ENCODE measurements at places on chromosomes 2 and 18.
A peak's percentile ranks its signal among the peaks of the same experiment; 100 is the strongest.

- peak; percentile 37 for DNase-seq
These were observed 745 bp downstream of the MSH2 start for GRCh38 chr2:47403609-47404193.

DNA sequence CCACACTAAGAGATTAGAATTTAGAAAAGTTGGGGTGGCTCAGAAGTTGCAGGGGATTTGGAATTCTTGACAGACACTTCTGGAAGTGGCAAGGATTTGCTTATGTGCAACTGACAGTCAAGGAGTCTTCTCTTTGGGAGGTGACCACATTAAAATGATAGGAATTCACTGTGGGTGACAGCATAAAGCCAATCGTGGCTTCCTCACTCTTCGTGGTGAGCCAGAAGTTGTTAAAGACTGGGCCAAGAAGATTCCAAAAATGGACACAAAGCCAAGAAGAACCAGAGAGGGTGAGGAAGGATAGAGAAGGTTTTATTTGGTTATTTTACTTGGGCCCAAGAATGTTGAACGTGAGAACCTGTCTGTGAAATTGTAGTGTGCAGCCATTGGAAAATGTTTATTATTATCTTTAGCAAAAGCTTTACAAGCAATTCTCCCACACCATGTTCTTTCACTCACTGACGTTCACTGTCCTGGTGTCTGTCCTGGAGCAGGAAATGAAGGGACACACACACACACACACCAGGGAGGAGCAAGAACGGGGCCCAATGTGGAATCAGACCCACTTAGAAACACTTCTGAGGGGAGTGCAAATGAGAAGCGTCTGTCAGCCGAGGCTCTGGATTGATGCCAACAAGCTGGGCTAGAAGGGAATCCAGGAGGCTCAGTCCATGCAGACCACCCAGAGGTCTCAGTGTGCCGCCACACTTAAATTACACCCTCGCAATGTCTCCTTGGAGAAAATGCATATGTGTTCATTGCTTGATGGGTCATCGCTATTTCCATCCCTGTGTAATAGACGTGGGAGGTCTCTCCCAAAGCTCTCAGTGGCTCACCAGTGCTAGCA is 37.2 kb downstream of the STEAP3 start:
- DNase-seq, result no peak

DNA sequence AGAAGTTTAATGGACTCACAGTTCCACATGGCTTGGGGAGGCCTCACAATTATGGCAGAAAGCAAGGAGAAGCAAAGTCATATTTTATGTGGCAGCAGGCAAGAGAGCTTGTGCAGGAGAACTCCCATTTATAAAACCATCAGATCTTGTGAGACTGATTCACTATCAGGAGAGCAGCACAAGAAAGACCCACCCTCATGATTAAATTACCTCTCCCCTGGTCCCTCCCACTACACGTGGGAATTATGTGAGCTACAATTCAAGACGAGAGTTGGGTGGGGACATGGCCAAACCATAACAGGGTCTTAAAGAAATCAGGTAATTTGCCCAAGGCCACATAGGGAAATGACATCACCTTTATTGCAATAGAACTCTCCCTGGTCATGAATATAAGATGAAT is 1073.3 kb upstream of the ACVR2A start:
- DNase-seq, result no peak

DNA sequence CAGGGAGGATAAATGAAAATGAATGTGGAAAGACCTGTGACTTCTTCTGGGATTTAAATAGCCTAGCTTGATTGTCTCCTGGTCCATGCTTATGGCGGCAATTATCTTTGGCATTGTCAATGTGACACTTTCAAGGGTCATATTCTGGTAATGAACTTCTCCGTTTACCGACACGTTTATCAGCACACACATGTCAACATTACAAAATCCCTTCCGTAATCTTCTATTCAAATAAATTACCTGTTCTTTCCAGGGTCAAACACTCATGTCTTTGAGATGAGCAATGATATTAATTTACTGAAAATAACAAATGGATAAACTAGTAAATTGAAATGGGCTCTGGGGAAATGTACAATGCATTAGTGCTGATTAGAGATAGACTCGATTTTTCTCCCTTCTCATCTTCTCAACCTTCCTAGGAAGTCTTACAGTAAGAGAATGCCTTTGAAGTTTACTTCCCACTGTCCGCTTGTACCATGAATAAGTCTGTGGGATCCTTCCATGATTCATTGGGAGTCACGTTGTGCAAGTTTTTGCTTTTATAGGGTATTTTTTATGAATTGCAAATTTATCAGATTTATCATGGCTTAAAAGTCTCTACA is 646.3 kb upstream of the LRATD1 start:
- DNase-seq, result no peak

- no peak for DNase-seq
These were observed 362 bp upstream of the PSTPIP2 start for GRCh38 chr18:46072376-46072867.

GRCh38 chr18:7334973-7335568 is 104.2 kb downstream of the LRRC30 start:
- no peak for DNase-seq

GRCh38 chr2:168649105-168649504 is 153.3 kb upstream of the NOSTRIN start:
- no peak for DNase-seq

DNA sequence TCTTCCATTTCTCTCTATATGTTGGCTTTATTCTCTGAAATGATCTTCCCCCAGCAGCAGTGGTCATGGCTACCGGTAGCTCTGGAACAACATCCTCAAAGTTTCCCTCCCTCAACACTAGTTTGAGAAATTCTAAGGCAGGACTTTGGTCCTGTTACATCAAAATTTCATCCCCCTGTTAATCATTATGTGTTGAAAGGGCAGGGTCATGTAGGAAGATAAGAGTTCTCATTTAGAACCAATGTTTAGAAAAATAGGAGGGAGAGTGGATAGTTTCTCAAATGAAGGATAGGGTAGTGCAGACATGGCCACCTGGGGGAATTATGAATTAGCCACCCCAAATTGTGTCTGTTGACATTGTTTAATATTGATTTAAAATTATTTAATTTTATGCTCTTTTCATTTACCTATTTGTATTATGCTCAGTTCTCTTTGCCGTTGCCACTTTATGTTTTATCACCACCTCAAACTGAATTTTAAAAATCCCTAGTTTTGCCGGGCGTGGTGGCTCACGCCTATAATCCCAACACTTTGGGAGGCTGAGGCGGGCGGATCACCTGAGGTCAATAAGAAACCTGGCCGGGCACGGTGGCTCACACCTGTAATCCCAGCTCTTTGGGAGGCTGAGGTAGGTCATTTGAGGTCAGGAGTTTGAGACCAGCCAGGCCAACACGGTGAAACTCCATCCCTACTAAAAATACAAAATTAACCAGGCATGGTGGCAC is 22.3 kb downstream of the EML4 start:
- no peak for DNase-seq

DNA sequence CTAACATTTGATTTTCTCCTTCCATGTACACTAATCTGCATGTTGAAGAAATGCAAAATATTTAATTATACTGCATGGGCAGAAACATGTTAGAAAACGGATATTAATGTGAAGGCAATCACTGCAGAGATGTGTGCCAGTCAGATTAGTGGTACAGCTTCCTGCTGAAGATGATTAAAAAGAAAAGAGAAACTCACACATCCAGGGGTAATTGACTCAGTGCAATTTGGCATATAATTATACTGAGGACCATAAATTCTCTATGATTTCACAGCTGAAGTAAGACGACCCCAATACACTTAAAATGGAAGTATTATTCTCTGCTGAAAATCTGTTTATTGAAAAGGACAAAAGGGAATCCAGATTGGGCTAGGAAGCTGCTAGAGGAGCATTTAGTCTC is 243.4 kb downstream of the TGIF1 start:
- DNase-seq, result no peak

- DNase-seq, result no peak
These were observed 119.8 kb downstream of the NRP2 start for GRCh38 chr2:205802065-205802464.

DNA sequence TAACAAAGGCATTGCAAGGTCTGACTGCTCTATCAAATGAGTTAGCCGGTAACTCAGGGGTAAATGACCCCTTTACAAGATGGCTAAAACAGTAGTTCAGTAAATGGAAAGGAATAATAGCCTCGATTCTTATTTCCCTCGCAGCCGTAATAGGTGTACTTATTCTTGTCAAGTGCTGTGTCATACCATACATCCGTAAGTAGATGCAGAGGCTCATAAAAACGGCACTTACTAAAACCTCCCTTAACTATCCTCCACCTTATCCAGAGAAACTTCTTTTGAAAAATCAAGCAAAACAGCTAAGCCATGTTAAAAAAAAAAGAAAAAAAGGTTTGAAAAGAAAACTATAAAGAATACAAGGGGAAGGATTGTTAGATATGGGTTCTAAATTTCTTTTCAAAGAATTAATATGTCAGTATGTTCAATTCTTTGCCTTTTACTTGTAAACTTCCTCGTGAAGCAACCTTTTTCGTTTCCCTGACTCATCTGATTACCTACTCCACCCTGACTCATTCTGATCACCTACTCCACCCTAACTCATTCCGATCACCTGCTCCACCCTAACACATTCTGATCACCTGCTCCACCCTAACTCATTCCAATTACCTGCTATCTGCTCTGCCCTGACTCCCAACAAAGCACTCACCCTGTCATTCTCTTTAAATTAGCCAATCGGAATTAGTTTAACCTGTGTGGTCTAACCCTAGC is 127.5 kb downstream of the SPAG16 start:
- no peak for DNase-seq

DNA sequence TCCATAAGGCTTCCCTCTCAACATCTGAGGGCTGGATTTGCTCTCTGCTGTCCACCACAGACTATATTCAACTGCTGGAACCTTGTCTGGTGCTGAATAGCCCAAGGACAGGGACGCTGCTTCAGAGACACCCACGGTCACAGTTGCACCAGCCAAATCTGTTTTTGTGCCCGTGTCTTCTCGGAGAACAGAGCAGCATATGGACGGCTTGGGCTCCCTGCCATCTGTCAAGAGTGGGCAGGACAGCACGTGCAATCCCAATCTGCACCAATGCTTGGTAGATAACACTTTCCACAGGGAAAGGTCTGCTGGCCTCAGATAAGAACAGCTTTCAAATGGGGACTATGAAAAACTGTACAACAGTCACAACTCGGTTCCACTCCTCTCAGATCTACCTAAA is 466.1 kb downstream of the TGIF1 start:
- no peak for DNase-seq

DNA sequence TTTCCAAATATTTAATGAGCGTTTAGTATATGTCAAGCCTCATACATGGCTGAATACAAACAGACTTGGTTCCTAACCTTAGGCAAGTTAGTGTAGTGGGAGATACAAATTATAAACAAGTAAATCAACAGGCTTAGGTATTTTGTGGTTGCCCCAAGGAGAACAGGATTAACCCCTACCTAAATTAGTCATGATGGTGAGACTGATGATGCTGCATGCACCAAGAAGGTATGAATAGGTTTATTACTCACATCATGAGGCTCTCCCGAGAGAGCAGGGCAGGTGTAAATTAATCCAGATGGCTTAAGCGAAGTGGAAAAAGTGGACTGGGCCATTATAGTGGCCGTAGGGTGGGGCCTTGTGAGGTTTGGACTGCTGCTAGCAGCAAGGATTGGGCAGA is 118.1 kb upstream of the GCFC2 start:
- no peak for DNase-seq

DNA sequence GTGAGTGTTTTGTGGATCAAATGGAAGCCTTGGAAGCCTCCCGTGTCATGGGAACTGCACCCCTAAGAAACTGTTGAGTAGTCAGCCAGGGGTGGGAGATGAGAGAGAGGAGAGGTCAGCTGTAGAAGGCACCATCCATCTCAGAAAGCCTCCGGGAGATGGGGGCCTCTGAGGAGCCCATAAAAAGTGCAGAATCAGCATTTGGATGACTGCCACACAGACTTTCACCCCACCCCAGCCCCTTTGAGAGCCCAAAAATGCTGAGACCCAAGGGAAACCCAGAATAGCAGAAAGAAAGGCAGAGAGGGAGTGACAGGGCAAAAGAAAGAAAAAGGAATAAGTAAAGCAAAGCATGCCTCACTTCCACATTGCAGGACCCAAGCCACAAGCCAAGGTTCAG is 443.1 kb upstream of the ZEB2 start:
- no peak for DNase-seq

- no peak for DNase-seq
These were observed 152.9 kb downstream of the LPIN1 start for GRCh38 chr2:11899264-11899818.

- no peak for DNase-seq
These were observed 159.4 kb downstream of the UBE2E3 start for GRCh38 chr2:181139831-181140230.

DNA sequence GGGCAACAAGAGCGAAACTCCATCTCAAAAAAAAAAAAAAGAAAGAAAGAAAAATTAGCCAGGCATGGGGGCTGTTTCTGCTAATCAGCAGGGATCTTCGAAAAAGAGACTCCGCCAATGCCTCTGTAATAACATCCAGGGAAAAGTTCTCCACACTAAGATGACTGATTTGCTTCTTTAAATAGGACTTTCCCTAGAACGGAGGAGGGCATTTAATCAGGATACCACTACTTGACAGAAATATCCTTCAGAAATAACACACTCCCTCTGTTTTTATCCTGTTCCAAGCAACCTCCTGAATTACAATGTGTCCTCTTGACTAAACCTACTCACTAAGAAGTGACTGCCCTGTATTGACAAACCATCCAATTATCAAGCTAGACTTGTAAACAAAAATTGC is 21.7 kb downstream of the REV1 start:
- no peak for DNase-seq

- DNase-seq, result no peak
These were observed 317.7 kb downstream of the LPIN1 start for GRCh38 chr2:12064153-12064552.

DNA sequence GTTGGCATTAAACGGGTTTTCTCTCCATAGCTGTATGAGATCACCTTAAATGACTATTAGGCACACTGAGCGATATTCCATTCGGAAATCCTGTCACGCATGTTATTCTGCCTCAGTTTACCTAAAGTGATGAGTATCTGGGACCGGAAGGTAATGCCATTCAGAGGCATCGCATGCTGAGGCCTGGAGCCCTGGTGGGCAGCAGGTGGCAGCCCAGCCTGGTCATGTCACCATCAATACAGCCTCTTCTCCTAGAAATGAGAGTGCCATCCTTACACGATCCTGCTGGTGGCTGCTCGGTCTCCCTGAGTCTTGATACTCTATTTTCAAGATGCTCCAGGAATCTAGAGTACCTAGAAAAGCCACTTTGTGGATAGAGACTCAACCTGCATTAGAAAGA is 119.8 kb downstream of the EIPR1 start:
- DNase-seq, result no peak

DNA sequence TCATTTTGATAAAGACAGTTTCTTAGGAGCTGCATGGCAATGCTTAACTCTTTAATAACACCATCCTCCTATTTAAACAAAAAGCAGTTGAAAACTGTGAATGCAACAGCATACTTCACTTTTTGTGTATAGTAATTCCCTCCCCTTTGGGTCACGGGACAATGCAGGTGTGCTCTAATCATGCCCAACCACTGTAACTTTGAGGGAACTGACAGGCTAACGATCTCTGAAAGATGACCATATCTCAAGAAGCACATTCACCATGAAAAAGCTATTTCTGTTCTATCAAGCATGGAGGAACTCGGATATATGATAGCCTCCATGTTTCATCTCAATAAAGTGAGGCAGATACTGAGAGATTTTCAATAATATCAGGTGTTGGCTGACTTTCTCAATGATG is 81.1 kb upstream of the CD226 start:
- DNase-seq, result no peak
